ENCODE measurements at places on chromosomes 2 and 18.
A peak's percentile ranks its signal among the peaks of the same experiment; 100 is the strongest.

DNA sequence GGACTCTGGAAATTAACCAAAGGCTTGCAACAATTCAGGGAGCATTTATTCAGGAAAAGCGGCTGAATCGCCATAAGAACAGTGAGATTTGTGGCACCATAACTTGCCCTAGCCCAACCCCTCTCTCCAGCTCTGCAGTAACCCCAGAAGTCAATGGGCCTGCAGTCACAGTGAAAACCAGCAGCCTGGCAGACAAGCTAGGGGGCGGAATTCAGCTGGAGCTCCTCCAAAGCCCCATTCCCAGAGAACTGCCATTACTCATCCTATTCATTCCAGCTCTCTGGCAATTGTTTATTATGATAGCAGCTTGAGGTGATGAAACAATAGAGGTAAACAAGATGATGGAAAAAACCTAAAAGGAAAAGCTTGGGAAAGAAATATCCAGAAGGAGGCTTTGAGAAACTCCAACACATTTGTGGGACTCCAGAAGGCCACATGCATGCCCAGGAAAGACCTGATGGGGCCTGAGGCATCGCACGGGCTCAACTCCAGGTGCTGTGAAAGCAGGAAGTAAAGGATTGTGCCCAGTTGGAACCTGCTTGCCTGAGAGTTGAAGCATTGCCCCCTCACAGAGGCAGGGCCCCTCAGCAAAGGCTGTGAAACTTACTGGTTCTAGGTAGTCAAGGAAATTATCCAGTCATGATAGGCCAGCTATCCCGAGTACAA lies 126.7 kb downstream of the TWIST2 start:
- peak; percentile 75 for DNase-seq

DNA sequence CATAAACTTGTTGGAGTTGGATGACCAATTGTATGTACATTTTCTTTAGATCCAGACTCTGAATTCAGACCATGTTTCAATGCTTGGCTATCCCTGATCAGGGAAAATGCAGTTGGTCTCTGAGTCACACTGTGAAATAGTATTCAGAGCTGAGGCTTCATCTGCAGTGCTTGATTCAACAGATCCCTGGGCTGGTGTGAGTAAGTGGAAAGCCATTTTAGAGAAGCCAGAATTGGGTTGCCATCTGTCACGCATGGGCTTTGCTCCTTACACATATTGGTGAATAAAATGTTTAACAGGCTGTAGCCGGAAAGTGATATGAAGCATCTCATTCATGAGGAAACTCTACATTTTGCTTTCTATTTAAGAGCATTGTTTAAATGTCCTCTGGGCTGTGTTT lies 50.0 kb upstream of the ACYP2 start:
- DNase-seq, result peak; percentile 92

GRCh38 chr2:195674491-195675221 lies 17.6 kb downstream of the SLC39A10 start:
- DNase-seq, result peak; percentile 60

GRCh38 chr2:136932700-136933099 lies 167.4 kb downstream of the THSD7B start:
- peak; percentile 55 for DNase-seq

- DNase-seq, result no peak
These were observed 43.2 kb downstream of the CCDC138 start for GRCh38 chr2:108829578-108830310.

DNA sequence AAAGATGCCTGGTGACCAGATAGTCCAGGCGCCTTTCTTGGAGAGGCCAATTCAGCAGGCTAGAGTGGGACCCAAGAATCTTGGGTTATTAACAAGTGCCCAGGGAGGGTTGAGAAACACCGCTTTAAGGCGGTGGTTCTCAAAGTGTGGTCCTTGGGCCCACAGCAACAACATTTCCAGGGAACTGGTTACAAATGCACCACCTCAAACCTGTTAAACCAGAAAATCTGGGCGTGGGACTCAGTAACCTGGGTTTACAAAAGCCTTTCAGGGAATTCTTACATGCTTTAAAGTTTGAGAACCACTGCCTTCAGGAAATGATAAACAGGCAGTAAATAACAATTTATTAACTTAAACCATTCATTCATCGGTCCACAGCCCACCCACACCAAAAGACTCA lies 92.5 kb downstream of the SP3 start:
- DNase-seq, result no peak

DNA sequence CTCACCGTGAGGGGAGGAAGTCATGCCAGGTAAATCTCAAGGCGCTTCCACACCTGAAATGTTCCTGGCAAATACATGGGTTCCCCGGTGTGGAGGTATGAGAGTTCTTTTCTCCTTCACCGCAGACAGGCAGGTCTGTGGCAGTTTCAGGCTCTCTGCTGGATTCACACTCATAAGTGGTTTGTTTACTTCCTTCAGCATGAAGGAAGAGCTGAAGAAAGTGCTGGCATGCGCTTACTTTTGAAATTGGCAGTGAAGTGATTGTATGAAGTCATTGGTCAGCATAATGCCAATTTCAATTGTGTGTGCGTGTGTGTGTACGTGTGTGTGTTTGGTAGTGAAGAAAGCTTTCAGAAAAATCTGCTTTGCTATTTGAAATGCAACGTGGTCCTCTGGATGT lies 43.4 kb downstream of the RNF144A start:
- peak; percentile 91 for DNase-seq

DNA sequence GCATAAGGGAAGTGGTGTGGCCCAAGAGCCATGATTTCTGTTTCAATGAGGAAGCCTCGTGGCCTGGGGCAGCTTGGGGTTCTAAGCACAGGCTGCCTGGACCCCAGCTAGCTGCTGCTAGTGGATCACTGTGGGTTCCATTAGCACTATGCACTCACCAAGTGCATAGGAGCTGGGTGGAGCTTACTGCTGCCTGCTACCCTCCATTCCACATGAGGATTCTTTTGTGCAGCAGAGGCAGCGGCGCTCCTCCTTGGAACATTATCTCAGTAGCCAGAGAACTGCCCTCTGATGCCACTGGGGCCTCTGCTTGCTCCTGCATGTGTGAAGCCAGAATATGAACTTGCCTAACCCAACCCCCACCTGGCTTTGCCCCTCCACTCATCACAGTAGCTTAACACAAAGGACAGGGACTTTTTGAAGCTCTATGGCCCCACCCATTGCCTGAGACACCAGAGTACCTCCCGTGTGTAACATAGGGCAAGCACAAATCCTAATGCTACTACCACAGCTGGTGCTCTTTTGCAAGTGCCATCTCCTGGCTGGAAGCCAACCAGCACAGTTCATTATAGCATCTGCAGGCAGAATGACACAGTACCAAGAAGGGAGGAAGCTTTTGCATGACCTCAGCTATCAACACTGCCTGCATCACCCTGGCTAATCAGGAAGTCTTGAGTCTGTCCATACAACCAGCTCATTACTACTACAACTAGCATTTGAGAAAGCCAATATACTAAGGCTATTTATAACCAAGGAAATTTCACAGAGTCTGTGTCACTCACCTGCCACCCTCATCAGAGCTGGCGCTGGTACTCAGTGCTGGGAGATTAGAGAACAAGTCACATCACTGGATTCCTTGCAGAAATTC lies 297.0 kb upstream of the GULP1 start:
- DNase-seq, result peak; percentile 10

GRCh38 chr2:137168552-137168951 lies 403.2 kb downstream of the THSD7B start:
- peak; percentile 45 for DNase-seq

DNA sequence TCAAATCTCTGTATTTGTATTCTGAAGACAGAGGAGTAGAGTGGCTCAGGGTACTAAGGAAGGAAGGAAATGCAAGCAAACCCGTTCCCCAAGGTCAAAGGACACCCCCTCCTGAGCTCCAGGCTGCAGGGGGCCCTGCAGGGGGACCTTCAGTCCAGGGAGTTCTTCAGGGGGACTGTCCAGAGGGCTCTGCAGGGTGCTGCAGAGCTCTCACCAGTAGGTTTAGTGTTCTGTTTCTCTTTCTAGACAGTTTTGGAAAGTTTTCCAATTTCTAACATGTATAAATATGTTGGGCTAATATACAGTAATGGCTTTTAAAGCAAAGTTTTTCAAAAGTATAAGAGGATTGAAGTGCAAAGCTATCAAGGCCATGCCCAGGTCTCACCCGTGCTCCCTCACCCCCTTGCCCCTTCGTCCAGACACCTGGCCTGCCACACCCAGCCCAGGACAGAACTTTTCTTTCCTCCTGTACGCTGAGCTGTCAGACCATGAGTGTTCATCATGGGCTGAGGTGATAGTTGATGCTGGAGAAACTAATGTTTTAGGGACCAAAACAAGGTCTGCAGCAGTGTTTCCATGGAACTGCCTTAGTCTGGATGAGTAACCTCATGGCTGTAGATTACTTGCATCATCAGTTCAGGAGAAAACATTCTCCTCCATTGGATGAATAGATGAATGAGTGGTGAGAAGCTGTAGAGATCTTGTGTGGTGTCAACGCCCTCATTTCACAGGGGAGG lies 134.2 kb downstream of the GLI2 start:
- DNase-seq, result no peak

GRCh38 chr18:9876867-9877654 lies 8.7 kb upstream of the TXNDC2 start:
- DNase-seq, result peak; percentile 92

DNA sequence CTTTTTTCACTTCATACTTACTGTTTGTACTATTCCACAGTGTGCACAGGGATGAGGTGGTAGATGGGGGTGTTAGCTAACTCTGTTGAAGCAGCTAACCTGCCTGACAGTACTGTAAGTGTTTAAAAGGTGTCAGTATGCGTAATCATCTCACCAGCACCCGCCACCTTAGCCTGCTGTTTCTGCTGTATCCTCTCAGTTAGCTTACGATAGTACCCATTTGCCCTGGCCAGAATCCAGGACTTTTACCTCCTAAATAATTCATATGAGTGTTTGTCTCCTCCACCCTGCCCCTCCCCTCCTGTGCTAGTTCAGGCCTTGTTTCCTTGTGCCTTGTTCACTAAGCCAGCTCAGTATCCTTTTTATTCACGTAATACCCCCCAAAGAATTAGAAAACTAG lies 34.2 kb downstream of the TRAPPC12 start:
- no peak for DNase-seq

- no peak for DNase-seq
These were observed 15.7 kb upstream of the DARS1 start for GRCh38 chr2:136001131-136001530.

DNA sequence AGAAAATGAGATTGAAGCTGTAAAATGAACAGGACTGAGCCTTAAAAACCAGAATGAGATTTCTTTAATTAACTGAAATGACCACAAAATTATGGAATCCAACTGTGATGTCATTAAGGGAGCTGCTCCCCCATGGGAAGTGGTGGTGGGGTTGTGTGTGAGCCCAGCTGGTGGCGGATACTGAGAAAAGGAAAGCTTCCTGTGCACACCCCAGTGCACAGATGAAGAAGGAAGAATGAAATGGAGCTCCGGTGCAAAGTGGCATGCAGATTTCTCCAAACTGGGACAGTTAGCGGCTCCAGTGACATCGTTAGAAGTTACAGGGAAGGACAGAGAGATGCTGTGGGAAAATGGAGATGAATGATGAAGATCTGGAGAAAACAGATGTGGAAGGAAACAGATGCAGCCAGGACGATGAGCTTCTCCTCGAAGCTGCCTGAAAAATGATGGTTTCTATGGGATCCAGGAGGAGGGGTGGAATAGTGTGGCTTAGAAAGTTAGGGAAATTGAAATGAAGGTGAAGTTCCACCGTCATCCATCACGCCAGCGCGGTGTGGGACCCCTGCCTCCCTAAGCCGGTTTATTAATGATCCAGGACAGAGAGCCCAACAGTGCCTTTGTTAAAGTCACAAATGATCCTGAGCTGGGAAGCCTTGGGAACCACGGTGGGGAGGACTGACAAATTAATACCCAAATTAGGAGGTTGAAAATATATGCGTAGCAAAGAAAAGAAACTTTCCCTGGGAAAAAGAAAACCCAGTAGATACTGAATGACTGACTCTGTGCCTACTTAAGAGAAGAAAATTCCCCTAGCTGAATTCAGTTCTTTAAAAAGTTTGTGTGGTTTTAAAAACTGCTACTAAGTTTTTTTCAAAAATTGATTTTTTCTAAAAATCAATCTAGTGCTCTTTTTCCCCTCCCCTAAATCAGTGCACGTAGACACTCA lies 77.2 kb downstream of the TSN start:
- DNase-seq, result no peak

DNA sequence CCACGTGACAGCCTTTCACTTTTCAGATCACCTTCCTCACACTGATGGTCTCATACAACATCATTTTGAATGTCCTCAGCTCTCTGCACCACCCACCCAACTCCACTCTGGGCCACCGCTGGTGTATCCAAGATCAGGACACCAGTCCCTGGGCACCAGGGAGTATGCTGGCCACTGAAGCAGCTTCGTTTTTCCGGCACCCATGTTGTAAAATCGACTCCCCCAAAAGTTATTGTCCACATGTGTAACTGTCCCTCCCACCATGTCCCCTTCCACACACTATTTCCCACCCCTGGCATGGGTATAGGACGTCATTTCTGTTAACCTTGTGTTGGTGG lies 96.4 kb downstream of the TGOLN2 start:
- no peak for DNase-seq

DNA sequence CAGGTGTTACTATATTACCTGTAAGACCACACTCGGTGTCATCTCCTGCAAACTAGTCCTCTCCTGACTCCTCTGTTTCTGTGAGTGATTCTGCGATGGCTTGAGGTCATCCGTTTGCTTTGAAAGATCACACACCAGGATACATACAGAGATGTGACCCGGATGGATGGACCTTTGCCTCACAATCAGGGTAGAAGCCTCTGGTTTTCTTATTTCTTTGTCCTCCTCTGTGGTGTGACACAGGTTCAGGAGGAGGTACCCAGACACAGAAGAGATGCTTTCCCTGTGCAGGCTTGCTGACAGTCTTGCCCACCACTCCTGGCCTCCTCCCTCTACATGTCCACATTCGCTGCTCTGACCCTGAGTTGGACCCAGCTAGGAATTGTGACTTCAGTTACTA lies 34.6 kb downstream of the PSD4 start:
- DNase-seq, result no peak

DNA sequence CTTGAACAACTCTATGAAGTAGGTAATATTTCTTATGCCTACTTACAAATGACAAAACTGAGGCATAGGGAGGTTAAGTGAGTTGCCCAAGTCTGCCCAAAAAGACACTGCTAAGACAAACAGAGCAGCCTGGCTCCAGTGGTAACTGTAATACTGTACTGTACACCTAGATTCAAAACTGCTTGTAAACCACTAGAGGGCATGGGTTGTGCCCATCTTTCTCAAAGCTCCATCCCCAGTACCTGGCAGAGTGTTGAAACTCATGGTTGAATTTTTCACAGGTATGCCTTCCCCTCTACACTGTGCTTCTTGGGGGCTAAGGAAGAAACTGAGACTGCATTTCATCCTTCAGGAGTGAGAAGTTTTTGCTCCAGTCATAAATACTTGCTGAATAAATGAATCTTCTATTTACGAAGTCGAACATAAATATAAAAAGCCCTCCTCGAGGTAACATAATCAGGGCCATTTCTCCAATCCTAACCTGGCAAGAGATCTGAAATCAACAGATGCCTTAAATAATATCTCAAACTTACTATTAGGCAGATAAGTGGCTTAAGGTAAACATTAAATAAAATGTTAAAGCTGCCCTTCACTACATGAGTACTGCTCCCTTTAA lies 2.0 kb downstream of the PPP4R1 start:
- peak; percentile 64 for DNase-seq

- no peak for DNase-seq
These were observed 10.0 kb downstream of the PCARE start for GRCh38 chr2:29064346-29064715.
